Activated CD4-positive, alpha-beta T cell treated with anti-CD3 and anti-CD28 coated beads for 24 hours (primary cell): ENCODE measurements at places on chromosomes 11 and 22.
A peak's percentile ranks its signal among the peaks of the same experiment; 100 is the strongest.

DNA sequence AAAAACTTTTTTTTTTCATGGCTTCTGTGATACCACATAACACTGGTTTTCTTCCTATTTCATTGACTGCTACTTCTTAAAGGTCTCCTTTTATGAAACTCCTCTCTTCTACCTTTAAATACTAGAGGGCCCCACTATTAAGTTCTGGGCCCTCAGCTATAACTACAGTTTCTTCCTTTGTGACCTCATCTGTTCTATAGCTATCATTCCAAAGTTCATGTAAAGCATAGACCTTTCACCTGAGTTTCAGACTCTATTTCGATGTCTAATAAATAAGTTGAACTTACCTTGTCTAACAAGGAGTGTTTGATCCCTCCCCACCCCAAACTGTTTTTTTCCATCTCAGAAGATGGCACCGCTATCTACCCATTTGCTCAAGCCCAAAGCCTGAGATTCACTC, 35.2 kb downstream of the PAAF1 start:
- DNase-seq, result no peak

- no peak for DNase-seq
Measured at GRCh38 chr22:40542821-40543540, 93.5 kb downstream of the MRTFA start.

GRCh38 chr11:86101941-86102407, 33.1 kb upstream of the PICALM start:
- DNase-seq, result no peak

- no peak for DNase-seq
Measured at GRCh38 chr22:46625113-46625842, 5.1 kb downstream of the GRAMD4 start.

DNA sequence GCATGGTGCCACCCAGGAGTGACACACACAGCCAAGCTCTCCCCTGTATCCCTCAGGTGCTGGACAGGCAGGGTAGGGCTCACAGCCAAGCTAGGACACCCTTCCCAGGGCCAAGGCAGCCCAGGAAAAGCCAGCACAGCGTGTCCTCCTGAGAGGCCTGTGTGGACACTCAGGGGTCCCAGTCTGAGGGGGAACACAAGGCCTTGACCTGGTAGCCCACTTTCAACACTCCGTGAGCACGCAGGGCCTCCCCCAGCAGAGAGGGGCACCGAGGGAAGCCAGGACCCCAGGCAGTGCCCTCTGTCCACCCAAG, 24.9 kb downstream of the OSBPL5 start:
- DNase-seq, result no peak

- peak; percentile 22 for DNase-seq
Measured at GRCh38 chr11:12288212-12288930, 89.0 kb upstream of the PARVA start.

- no peak for DNase-seq
Measured at GRCh38 chr11:2209900-2210321, 38.3 kb upstream of the TH start.

DNA sequence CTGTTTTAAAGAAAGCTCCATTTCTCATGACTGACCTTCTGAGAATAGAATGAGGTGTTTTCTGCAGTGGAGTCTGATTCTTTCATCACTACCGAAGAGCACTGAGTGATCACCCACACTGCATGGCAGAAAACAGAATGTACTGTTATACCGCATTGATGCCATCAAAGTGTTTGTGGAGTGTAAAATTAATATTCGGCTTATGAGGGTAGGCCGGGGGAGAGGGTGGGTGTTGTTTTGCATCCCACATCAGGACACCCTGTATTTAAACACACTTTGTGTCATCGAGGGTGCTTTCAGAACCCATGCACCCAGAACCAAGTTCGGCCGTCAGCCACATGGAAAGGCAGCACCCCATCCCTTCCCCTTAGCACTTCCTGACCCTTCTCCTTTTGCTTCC, 41.3 kb upstream of the ETS1 start:
- no peak for DNase-seq

- no peak for DNase-seq
Measured at GRCh38 chr22:46996595-46997310, 234.3 kb downstream of the TBC1D22A start.

GRCh38 chr22:41672780-41673509, 15.7 kb downstream of the SNU13 start:
- DNase-seq, result no peak

GRCh38 chr11:2212411-2213251, 41.0 kb upstream of the TH start:
- no peak for DNase-seq

- DNase-seq, result peak; percentile 81
Measured at GRCh38 chr22:37121887-37122591, 12.5 kb upstream of the TMPRSS6 start.

DNA sequence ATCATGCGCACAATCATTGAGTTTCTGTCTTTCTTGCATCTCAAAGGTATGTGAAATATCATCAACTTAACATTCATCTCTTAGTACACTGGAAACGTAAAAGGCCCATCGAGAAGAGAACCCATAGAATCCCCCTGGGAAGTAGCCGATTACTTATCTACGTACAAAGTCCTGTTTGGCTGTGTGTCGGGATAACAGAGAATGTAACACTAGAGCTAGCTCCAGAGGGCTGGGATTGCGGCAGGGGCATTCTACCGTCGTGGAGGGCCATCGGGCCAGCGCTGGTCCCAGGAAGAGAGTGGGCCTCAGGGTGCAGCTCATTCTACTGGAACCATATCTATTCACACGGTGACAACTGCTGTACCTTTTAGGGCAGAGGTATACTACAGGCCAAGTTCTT, 4.5 kb downstream of the GAL start:
- no peak for DNase-seq
